ENCODE measurements at places on chromosomes 12 and 14.
A peak's percentile ranks its signal among the peaks of the same experiment; 100 is the strongest.

GRCh38 chr12:98582093-98582492 is 11.4 kb upstream of the SLC25A3 start:
- DNase-seq, result no peak

DNA sequence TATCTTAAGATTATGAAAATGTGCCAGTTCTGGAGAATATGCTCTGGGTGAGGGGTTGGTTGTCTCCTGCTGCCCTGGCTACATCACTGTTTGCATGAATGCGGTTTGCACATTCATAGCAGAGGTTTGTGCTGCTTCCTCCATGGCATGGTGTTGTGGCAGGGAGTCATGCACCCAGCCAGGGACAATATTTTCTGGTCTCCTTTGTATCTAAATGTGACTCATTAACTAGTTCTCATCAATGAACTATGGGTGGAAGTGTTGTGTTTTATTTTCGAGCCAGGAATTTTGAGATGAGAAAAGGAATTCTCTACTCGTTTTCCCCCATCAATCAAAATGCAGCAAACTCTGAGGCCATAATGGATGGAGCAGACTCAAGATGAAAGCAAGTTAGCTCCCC is 527.3 kb downstream of the SNAPC1 start:
- no peak for DNase-seq

DNA sequence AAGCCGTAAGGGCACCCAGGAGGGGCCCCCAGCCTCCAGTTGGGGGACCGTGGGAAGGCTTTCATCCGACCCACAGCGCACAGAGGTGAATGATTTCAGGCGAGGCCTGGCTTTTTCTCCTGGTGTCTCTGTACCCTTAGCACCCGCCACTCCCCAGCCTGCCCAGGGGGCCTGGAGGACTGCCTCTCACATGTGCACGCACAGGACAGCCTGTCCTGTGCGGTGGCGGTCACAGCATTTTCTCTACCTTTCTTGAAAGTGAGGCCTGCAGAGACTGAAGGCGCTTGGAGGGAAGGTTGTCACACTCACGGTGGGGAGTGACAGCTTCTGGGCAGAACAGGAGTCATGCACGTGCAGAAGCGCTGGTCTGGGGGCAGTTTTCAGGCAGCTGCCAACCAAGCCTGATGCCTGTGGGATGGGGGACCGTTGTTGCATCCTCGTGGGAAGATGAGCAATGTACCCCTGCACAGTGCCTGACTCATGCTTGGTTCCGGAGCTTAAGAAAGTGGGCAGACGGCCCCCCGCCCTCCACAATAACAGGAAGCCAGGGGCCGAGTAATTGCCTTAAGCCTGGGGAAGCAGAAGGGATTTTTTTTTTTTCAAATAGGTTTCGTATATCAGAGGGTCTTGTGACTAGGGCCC is 148.1 kb downstream of the TSPAN9 start:
- DNase-seq, result peak; percentile 94

DNA sequence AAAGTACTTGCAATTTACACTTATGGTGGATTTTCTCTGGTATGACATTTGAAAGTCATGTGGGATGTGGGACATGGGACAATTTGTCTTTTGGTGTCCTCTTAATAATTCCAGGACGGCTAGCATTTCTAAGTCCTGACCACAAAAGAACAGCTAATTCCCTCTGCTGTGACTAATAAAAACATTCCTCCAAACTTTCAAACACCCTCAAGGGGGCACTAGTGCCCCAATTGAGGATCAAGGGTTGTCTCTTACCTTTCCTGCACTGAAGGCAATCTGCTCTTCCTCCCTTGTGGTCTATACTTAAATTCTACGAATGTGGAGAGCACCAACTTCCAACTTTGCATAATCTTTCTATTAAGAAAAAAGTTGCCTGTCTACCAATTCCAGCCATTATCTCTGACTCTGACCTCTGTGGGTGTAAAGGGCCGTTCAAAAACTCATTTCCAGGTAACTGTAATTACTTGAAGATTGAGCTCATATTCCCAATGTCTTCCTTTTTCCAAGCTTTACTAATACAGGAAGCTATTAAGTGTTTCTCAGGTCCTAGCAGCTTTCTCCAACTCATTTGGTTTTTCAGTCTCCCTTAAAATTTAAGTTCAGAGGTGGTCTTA is 210.2 kb downstream of the PTPRO start:
- peak; percentile 41 for DNase-seq

DNA sequence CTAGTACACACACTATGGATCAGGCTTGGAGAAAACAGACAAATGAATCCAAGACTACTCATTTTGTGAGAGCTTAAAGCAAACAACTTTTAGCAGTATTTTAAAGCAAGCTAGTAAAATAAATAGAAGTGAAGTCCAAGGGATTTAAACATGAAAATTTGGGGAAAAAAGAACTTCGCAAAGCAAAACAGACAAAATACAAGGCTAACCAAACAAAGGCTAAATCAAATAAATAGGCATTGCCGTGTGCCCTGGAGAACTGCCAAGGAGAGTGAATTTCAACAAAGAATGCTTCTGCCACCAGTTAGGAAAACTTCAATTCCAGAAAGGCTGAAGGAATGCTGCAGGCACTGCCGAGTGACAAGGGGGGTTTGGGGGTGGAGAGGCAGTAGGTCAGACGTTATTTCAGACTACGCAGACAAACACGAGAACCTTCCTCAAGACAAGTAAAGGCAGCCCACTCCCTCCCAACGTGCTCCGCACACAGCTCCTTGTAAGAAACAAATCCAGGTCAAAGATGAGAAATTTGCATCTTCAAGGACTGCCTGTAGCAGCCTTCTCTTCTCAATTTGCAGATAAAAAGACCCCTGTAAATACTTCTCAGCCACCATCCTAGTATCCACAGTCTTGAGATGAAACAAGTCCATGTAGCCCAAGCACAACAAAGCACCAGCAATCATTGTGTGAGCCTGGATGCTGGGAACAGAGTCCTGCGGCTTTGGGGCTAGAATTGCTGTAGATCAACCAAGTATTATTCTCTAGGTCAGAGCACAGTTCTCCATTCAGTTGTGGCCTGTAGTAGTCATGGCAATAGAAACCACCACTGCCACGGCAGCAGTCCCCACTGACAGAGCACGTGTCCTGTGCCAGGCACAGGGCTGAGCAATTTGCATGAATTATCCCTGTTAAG is 43.3 kb downstream of the EFCAB11 start:
- peak; percentile 49 for DNase-seq

DNA sequence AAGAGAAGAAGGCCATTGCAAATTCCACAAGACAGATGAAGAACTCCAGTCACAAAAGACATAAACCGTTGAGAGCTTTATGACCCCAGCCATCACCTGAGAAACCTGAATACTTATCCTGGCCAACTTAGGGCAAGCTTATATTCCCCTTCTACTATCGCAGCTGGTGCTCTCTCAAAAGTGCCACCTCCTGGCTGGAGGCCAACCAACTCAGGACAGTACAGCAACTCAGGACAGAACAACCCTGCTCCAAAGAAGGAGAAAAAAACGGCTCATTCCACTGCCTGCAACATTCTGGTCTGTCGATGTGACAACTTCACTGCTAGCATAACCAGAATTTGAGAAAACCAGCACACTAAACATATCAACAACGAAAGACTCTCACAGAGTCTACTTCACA is 9.7 kb upstream of the KRT6B start:
- no peak for DNase-seq

GRCh38 chr12:24952389-24952788 is 3.5 kb upstream of the BCAT1 start:
- DNase-seq, result no peak

DNA sequence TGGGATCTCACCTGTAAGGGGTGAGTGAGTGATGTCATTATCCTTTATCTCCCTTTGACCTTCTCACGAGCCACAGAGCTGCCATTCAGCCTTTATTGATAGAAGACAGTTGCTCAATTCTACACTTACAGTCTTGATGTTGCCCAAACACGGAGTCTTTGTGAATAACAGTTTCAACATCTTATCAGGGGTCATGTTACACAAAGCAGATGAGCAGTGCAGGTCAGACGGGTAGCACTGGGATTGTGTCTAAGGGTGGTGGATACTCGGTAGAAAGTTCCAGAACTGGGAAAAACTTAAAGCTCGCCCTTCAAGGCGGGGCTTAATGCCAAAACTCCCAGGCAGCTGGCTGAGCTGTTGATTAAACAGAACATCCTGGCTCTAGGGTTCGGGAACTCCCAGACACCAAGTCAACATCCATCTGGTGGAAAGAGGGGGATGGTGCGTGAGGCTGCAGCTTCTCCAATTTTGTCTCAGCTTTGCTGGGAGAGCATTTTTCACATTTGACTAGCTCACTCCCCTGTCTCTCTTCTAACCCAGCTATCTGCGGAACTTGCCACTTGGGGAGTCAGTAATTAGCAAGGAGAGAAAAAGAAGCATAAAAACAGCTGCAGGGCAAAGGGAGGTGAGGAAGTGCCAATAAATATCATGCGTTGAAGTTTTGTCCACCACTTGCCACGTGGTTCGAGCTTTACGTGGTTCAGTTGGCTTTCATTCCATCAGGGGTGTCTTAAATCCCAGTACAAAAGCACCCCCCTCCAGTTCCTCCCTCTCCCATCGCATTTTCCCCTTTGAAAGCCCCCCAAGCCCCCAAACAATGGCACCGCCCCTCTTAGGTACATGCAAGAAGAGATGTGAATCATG is 31.0 kb downstream of the FOXN4 start:
- DNase-seq, result no peak

All from endothelial cell of umbilical vein (primary cell).